ENCODE measurements at places on chromosomes 1 and 21.

DNA sequence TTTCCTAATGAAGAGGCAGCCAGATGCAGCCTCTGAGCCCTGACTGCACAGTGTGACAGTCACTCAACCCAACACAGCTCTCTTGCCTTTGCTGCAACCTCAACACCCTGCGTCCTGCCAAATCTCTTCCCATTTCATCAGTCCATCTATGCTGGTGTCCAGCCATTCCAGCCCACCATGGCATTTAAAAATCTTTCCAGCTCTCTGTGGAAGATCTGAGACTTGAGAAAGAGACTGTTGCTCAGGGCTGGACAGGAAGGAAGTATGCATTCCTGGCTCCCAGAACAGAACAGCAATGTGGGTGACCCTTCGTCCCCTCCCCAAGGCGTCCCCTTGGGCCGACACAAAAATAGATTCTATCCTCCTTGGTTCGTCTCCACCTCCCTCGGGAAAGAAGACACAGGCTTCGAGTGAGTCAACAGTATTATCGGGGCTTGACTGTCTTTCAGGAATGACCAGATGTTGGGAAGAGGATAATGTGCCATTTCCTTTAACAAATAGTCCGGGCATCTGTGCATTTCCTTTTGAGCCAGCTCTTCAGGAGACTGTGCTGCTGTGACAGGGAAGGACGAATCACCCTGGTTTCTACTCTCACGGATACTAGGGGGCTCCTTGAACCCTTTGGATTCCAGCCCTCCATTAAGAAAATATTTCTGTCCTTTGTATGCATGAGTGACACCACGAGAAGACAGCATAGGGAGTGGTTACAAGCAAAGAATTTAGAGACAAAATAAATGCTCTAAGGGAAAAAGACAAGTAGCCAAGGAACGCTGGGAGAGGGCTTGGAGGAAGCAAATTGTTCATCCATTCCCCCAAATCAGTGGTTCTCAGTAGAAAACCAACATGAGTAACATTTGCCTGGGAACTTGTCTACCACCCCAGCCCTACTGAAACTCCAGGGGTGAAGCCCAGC is 111.4 kb upstream of the CDC42BPA start:
- DNase-seq: no peak

DNA sequence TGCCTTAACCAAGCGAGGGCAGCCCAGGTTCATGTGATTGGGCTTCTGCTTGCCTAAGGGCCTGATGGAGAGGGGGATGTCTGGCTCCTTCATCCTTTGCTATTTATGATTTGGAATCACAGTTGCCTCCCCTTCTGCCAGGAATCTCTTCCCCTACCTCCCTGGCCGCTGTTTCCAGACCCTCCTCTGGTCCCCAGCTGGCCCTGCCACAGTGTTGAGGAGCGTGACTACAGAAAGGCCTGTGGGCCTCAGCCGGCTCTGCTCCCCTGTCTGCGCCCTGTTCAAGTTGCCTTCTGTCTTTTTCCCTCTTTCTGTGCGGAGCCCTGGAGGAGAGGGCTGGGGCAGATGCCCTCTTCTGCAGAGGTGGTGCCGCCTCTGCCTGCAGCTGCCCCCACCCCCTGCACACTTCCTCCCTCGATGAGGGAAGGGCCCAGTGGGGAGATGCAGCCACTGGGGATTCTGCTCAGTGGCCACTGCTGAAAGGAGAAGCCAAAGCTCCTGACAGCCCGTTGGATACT is 6.5 kb downstream of the KIAA1614 start:
- DNase-seq: no peak

- DNase-seq: no peak
These were observed 121.2 kb downstream of the EPHB2 start for GRCh38 chr1:22831729-22832413.

DNA sequence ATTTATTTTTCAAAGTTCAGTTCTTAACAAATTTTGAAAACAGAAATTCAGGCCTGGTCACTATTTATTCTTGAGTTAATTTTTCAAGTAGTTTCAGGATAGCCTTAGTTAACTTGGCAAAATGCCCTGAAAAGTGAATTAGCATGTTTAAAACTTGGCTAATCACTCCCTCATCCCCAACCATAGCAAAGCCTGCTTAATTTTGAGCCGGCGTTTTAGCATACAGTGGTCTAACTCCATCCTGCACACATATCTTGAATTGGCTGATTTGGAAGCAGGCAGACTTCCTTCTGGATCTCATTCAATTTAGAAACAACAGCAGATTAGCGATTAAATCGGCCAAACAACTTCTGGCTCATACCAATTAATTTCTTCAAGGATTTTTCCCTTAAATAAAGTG is 439.2 kb downstream of the PTBP2 start:
- peak; percentile 46 for DNase-seq

- DNase-seq: no peak
These were observed 1.0 kb upstream of the EXO1 start for GRCh38 chr1:241846862-241847539.
